Activated CD4-positive, alpha-beta T cell treated with anti-CD3 and anti-CD28 coated beads for 24 hours (primary cell): ENCODE measurements at places on chromosomes 6 and 20.

DNA sequence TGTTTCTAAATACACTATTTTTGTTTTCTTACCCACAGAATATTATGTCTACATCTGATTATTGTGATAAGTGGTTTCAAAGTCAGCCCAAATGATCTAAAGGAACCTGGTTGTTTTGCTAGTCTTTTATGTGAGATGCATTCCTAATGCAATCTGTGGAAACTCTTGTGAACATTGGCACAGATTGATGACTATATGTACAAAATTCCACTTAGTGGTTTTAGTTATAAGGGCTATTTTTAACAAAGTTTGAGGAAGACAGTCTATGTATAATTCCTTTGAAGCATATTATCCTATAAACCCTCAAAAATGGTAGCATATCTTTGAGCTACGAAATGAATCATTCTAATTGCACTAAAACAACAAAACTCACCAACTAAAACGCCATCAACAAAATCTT lies 140.9 kb downstream of the GRIK2 start:
- no peak for DNase-seq

GRCh38 chr6:114936080-114936479 lies 593.3 kb upstream of the HS3ST5 start:
- no peak for DNase-seq

- DNase-seq = no peak
These were observed 25.6 kb upstream of the SLPI start for GRCh38 chr20:45279992-45280391.

DNA sequence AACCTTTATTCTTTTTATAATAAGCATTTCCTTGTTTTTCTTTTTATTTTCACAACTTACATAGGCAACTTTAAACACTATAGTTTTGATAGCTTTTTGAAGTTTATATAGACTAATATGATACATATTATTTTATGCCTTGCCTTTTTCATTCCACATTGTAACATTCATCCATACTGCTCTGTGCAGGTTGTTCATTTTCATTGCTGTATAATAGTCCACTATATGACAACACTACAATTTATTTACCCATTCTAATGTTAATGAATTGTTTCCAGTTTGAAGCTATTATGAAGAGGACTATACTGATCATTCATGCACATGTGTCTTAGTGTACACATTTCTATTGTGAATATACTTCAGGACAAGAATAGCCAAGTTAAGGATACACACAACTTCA lies 49.1 kb downstream of the WASF1 start:
- no peak for DNase-seq

- no peak for DNase-seq
These were observed 207.0 kb downstream of the CDC5L start for GRCh38 chr6:44594481-44594880.

DNA sequence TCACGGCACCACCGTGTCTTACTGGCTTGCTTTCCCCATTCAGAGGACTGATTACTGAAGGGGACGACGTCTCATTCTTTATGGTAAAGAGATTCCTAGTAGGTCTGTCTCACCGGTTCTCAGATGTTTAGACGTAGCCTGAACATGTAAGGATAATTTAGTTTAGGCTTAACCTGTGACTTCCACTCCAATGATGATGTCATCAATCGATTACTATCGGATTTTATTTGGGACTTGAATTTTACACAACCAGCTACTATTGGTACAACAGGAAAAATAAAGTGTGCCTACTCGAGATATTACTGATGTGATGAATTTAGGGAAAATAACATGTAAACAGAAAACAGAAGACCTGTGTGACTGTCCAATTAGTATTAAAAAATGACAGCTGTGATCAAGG lies 4.5 kb upstream of the SSR1 start:
- DNase-seq = no peak

DNA sequence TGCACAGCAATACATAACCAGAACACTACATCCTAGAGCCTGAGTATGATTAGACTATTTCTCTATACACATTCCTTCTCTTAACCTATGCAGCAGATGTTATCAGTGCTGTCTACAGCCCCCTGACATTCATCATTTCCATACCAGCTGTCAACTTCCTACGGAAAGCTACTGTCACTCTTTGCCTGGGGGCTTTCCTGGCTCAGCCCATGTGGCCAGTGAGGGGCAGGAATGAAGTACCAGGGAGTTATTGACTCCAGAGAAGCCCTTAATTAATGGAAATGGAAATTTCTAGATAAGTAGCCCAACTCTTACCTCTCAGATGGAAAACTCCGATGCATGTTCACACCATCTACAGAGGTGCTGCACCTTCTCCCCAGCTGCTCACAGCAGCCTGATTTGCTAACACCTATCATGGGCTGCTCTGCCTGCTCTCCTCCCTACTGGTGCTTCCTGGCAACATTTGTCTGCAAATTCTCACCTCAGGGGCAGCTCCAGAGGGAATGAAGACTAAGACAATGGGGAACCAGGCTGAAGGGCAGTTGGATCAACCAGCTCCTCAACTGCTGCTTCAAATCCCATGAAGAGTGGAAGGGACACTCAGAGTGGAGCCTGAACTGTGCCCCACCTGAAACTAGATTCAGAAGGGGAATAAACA lies 59.6 kb downstream of the LINC00237 start:
- no peak for DNase-seq

GRCh38 chr6:109485266-109485935 lies 2.4 kb upstream of the ZBTB24 start:
- no peak for DNase-seq

- no peak for DNase-seq
These were observed 1.2 kb downstream of the PLAGL1 start for GRCh38 chr6:144006736-144007477.

GRCh38 chr20:46229478-46230105 lies 78.7 kb downstream of the CDH22 start:
- no peak for DNase-seq
